ENCODE measurements at places on chromosomes 12 and 14. TPM values are rescaled to one million over a fixed set of nuclear protein-coding genes. Genes with fewer than 3 reads are reported as not detected.

GRCh38 chr14:20468764-20469241 lies 403 bp upstream of the PNP start:
- no peak for DNase-seq
- H3K27ac ChIP-seq = peak overlapping the region; percentile 97
- peak overlapping the region; percentile 99 for H3K4me3 ChIP-seq
- peaks cover 5% of the 10 kb centered on the region for H3K27me3 ChIP-seq

DNA sequence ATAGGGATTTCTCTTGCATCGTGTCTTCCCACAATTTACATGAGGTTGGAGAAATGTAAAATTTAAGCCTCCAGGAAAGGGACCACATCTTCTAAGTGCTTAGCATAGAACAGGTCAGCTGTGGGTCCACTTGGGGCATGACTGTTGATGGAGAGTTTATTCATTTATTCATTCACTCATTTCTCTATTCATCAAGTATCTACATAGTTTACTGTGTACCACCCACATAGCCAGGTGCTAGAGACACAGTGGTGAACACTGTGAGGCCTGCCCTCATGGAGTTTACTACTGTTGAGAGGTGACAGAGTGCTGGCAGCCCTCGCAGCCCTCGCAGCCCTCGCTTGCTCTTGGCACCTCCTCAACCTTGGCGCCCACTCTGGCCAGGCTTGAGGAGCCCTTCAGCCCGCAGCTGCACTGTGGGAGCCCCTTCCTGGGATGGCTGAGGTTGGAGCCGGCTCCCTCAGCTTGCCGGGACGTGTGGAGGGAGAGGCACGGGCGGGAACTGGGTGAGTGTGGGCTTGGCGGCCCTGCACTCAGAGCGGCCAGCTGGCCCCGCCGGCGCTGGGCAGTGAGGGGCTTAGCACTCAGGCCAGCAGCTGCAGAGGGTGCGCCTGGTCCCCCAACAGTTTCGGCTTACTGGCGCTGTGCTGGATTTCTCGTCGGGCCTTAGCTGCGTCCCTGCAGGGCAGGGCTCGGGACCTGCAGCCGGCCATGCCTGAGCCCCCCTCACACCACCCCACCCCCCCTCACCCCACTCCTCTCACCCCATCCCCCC lies 1.7 kb upstream of the JPH4 start:
- no peak overlapping the region for H3K4me3 ChIP-seq
- H3K27ac ChIP-seq = no peak overlapping the region
- H3K27me3 ChIP-seq = peaks cover 65% of the 10 kb centered on the region
- H3K36me3 ChIP-seq = no peaks in the 10 kb centered on the region
- H3K4me1 ChIP-seq = no peaks in the 10 kb centered on the region
- DNase-seq = peak; percentile 65

PLXNC1 gene
- 8.3 TPM for total RNA-seq

- H3K27ac ChIP-seq = no peak overlapping the region
- peaks cover 5% of the 10 kb centered on the region for H3K4me1 ChIP-seq
- H3K4me3 ChIP-seq = no peak overlapping the region
- DNase-seq = no peak
Measured at GRCh38 chr12:83462419-83462818, 775.7 kb downstream of the TMTC2 start.

LPAR5 gene
- total RNA-seq = 2.7 TPM

GRCh38 chr12:111033281-111034082 lies 113.1 kb upstream of the MYL2 start:
- no peak for DNase-seq
- no peaks in the 10 kb centered on the region for H3K36me3 ChIP-seq
- H3K27ac ChIP-seq = no peak overlapping the region
- peaks cover 80% of the 10 kb centered on the region for H3K27me3 ChIP-seq
- peaks cover 14% of the 10 kb centered on the region for H3K4me1 ChIP-seq
- H3K4me3 ChIP-seq = peak overlapping the region; percentile 83

HRK gene
- total RNA-seq = 1.9 TPM

SPTLC2 gene
- total RNA-seq = 40.9 TPM

GLIPR1 gene
- total RNA-seq = 0.45 TPM

LRP1-AS gene
- not detected for total RNA-seq

CEBPE gene
- not detected for total RNA-seq

- peaks cover 10% of the 10 kb centered on the region for H3K27me3 ChIP-seq
- H3K36me3 ChIP-seq = no peaks in the 10 kb centered on the region
- H3K27ac ChIP-seq = no peak overlapping the region
- H3K4me1 ChIP-seq = peaks cover 12% of the 10 kb centered on the region
Measured at GRCh38 chr14:56413721-56414120, 165.9 kb upstream of the TMEM260 start.

DNA sequence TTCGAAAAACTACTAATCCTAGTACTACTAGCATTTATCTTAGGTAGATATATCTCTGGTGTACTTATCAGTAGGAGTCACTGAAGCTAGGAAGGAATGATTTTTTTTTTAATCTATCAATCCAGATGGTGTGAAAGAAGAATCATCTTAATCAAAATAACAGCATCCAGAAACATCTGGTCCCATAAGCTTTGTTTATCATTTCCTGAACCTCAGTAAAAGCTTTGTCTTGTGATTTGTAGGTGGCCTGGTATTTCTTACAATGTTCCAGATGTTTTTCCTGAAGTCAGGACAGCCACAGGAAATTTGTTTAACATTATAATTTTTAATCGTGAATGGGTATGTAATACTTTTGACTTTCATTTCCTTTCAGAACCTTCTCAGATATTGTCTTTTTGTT lies 28.0 kb upstream of the LUM start:
- no peaks in the 10 kb centered on the region for H3K36me3 ChIP-seq
- DNase-seq = no peak
- H3K4me1 ChIP-seq = peaks cover 27% of the 10 kb centered on the region
- H3K4me3 ChIP-seq = no peak overlapping the region

- H3K36me3 ChIP-seq = no peaks in the 10 kb centered on the region
- no peak overlapping the region for H3K4me3 ChIP-seq
Measured at GRCh38 chr12:97142737-97143410, 235.8 kb downstream of the NEDD1 start.

DNA sequence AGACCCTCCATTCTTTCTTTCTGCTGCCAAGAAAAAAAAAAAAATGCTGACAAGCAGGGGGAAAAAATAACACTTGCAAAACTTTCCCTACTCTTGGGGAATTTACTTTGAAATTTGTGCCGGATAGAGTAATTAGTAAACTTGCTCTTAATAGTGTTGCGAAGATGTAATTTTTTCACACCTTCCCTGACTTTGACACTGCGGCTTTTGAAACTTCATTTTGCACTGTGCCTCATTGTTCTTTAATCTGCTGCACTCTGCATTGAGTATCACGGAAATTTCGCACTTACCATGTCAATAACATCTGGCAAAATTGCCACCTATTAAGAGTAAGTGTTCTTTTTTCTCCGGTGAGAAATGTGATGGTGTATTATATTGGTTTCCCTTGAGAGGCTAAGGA lies 596.1 kb downstream of the VRK1 start:
- peaks cover 1% of the 10 kb centered on the region for H3K4me1 ChIP-seq
- no peak overlapping the region for H3K4me3 ChIP-seq
- no peak for DNase-seq
- H3K27ac ChIP-seq = no peak overlapping the region
- H3K36me3 ChIP-seq = no peaks in the 10 kb centered on the region

DNA sequence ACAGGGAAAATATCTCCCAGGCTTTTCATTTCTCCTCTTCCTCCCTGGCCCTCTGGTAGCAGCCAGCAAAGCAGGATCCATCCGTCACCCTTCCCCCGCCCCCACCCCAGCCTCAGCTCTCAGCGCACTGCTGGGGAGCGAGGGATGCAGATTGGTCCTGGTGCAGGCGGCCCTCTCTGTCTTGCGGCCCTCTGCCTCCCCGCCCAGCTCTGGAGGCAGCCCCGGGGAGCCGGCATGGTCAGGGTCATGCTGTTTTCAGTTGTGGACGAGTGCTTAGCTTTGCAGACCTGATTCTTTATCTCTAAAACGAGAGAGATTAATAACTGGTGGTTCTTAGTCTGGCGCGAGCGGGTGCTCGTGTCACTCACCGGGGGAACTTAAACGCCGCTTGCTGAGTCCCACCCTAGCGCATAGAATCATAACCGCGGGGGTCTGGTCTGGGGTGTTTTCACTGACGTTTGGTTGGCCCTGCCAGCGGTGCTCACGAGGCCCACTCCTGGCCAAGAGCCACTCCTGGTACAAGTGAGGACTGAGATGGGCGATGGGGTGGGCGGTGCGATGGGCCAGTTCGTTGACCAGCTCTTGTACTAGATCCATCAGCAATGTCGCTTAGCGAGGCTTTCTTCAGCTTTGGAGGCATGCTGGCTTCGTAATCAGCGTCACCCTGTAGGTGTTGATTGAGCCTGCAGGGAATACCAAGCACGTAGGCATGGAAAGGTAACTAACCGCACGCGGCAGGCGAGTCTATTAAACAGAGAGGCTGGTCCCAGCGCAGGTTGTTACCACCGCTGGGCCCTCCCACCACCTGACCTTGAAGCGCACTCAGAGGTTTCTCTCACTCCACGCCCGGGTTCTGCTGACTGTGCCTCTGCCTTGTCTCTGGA lies 95.2 kb downstream of the TSPAN9 start:
- DNase-seq = no peak
- H3K27me3 ChIP-seq = peaks cover 38% of the 10 kb centered on the region
- no peak overlapping the region for H3K4me3 ChIP-seq
- H3K36me3 ChIP-seq = peaks cover 8% of the 10 kb centered on the region
- no peak overlapping the region for H3K27ac ChIP-seq

DNA sequence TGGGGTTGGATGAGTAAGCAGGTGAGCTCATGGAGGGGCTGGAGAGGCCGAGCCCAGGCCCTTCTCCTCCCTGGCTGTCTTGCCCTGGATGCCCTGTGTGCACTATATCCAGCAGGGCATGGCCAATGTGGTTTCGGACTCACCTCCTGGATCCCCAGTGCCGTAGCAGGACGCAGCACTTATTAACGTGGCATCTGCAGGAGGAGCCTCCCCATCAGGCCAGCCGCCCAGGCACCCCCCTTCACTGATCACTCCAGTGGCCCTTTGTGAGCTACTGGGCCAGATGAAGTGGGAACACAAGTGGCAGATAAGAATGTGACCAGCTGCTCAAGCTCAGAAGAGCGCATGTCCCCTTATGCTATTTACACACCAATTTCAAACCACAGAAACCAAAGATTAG lies 43.1 kb upstream of the DICER1 start:
- no peaks in the 10 kb centered on the region for H3K27me3 ChIP-seq
- no peak overlapping the region for H3K4me3 ChIP-seq
- H3K4me1 ChIP-seq = peaks cover 9% of the 10 kb centered on the region
- H3K36me3 ChIP-seq = peaks cover 21% of the 10 kb centered on the region

DNA sequence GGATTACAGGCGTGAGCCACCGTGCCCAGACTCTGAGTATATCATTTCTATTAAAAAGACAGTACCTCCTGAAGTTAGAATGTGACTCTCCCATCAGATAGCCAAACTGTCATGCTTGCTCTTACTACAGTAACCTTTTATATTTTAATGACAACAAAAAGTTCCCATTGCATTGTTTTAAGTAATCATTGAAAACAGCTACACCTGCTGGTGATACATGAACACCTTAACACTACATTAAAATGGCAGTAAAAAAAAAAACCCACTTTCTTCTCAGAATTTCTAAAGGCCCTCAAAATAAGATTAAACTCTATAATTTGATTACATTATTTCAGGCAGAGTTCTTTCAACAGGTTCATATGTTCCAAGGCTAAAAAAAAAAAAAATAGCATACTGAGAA lies 76.7 kb downstream of the SH2B3 start:
- H3K4me1 ChIP-seq = no peaks in the 10 kb centered on the region
- no peaks in the 10 kb centered on the region for H3K27me3 ChIP-seq
- H3K4me3 ChIP-seq = no peak overlapping the region
- H3K27ac ChIP-seq = no peak overlapping the region
- no peak for DNase-seq

DNA sequence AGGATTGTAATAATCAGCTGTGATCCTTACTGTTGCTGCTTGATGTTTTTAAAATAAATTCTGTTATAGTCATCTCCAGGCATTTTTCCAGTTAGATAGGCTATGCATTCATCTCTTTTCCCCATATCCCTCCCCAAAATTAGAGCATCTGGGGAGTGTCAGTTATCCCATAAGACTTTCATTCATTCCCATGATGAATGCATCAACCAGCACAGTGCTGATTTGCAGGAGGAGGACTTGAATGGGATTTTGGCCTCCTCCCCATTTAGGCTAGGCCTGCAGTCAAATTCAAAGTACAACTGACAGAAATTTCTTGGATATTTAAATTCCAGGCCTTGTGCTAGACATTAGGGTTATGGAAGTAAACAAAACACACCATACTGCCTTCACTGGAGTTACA lies 99.8 kb downstream of the AEBP2 start:
- no peak overlapping the region for H3K27ac ChIP-seq
- no peaks in the 10 kb centered on the region for H3K27me3 ChIP-seq
- H3K4me1 ChIP-seq = no peaks in the 10 kb centered on the region
- peaks cover 28% of the 10 kb centered on the region for H3K36me3 ChIP-seq
- H3K4me3 ChIP-seq = no peak overlapping the region

SAMD4A gene
- 23.0 TPM for total RNA-seq

DNA sequence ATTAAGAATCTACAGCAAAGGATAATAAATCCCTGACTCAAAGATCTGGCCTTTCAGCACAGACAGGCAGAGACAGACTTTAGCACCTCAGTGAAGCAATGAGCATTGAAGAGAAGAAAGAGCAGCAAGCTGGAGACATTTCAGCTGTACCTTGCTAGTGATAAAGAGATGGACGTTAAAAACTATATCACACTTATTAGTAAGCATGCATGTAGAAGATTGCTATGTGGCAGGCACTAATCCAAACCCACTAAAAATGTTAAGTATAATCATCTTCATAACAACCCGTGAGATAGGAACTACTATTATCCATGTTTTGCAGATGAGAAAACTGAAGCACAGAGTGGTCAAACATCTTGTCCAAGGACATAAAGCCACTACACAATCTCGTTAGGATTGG lies 1538.3 kb upstream of the FLRT2 start:
- no peak overlapping the region for H3K27ac ChIP-seq
- no peaks in the 10 kb centered on the region for H3K36me3 ChIP-seq
- DNase-seq = no peak
- H3K4me3 ChIP-seq = no peak overlapping the region
- no peaks in the 10 kb centered on the region for H3K4me1 ChIP-seq

TMEM63C gene
- total RNA-seq = 4.6 TPM

LRRK2 gene
- total RNA-seq = 1.4 TPM

- H3K4me3 ChIP-seq = no peak overlapping the region
- no peaks in the 10 kb centered on the region for H3K27me3 ChIP-seq
- no peaks in the 10 kb centered on the region for H3K4me1 ChIP-seq
- DNase-seq = no peak
Measured at GRCh38 chr14:91193069-91193468, 51.4 kb downstream of the GPR68 start.

NACA gene
- total RNA-seq = 988 TPM

BICDL1 gene
- total RNA-seq = 7.4 TPM

KRT72 gene
- total RNA-seq = 2.9 TPM

- peaks cover 4% of the 10 kb centered on the region for H3K36me3 ChIP-seq
- DNase-seq = no peak
- peaks cover 34% of the 10 kb centered on the region for H3K4me1 ChIP-seq
- H3K4me3 ChIP-seq = peak overlapping the region; percentile 65
- H3K27me3 ChIP-seq = no peaks in the 10 kb centered on the region
- H3K27ac ChIP-seq = peak overlapping the region; percentile 54
Measured at GRCh38 chr14:101814934-101815333, 53.4 kb downstream of the PPP2R5C start.

Measured in type B pancreatic cell (in vitro differentiated cells).